NCI-H2227 treated with DMSO at 0.1 percent for 48 hours (cell line): ENCODE measurements at places on chromosomes 12 and 14.

DNA sequence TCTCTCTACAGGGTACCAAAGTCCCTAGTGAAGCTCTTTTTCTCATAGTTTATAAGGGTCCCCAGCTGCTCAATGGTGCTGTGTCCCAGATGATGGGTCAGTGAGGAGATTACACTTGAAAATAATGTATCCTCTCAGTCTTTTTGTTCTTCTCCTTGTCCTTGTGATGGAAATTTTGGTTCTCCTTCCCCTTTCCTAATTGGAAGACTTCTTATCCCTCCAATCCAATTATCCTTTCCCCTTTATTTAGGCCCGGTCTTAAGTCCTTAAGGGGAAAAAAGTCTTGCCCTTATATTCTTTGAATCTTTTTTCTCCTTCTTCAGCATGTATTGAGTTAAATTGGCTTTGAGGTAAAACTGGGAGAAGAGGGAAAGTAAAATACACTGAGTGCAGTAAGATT lies 126.1 kb upstream of the PTPRQ start:
- no peak for DNase-seq

GRCh38 chr12:66717036-66717673 lies 38.3 kb upstream of the GRIP1 start:
- DNase-seq = no peak

DNA sequence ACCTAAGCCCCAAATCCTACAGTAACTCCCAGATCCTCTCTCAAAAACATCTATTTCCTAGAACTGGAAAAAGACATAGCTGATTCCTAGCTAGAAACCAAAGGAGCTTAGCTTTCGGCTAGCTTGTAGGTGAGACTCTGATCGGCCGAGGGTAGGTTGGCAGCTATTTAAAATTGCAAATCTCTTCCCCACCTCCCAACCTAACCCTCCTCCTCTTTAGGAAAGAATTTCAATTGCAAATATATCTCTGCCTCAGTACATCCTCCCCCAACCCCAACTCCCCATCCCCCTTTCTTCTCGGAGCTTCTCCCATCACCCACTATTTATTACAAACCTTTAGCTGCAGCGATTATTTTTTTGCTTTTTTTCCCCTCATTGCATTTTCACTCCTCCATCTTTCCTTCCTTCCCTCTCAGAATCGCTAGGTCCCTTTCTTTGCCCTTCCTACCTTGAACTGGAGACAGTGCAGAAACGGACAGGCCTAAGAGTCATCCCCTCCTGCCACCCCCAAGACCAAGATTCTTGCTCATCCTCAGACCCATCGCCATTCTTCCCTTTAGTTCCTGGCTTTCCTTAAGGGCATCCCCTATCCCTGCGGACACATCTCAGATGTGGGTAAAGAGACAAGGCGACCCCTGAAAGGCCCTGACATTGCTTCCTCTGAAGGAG lies 13.4 kb downstream of the ZFHX2 start:
- DNase-seq = no peak

GRCh38 chr12:88946372-88946997 lies 366.2 kb upstream of the KITLG start:
- peak; percentile 49 for DNase-seq

DNA sequence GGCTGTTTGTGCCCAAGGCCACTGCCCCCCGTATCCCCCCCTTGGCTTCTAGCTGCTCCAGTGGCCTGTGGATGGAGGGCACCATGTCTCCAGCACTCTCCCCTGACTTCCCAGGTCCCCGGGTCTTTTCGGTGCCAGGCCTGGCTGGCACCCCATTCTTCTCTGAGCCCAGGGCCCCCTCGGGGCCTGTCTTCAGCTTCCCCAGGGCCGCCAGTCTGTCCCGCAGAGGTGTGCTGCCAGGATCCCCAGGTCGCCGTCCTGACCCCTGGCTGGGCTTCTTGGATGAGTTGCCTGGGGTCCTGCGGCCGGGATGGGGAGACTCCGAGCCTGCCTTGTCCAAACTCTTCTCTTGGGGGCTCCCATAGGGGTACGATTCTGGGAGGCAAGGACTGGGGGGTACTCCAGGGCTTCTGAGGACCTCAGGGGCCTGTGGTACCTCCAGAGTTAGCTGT lies 32.5 kb downstream of the NCKAP5L start:
- DNase-seq = no peak

GRCh38 chr14:49886523-49886922 lies 6.4 kb upstream of the ARF6 start:
- no peak for DNase-seq

- DNase-seq = peak; percentile 64
These were observed 95.9 kb upstream of the PPP2R5C start for GRCh38 chr14:101665478-101666078.

- DNase-seq = no peak
These were observed 29.8 kb downstream of the SPTB start for GRCh38 chr14:64849940-64850339.

- no peak for DNase-seq
These were observed 8.1 kb downstream of the SPATS2 start for GRCh38 chr12:49375406-49375805.

- DNase-seq = peak; percentile 21
These were observed 281.5 kb downstream of the ZFP36L1 start for GRCh38 chr14:68511129-68512047.

- no peak for DNase-seq
These were observed 13.7 kb downstream of the AK7 start for GRCh38 chr14:96405677-96406076.

GRCh38 chr14:105126981-105127329 lies 41.6 kb downstream of the JAG2 start:
- DNase-seq = peak; percentile 19

DNA sequence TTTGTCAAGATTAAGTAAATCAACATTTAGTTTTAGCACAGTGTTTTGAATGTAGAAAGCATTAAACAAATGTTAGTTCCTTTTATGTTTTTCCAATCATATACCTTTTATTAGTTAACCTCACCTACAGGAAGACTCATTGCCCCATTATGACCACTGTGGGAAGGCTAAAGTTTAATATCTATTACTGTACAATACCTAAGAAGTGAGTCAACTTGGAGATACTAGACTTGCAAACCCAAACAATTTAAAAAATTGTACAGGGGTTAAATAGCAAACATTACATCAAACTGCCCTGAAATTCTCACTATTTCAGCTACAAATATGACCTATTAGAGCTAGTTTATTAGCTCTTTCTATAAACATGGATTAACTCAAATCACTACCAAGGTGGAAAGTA lies 8.6 kb upstream of the G2E3 start:
- no peak for DNase-seq

DNA sequence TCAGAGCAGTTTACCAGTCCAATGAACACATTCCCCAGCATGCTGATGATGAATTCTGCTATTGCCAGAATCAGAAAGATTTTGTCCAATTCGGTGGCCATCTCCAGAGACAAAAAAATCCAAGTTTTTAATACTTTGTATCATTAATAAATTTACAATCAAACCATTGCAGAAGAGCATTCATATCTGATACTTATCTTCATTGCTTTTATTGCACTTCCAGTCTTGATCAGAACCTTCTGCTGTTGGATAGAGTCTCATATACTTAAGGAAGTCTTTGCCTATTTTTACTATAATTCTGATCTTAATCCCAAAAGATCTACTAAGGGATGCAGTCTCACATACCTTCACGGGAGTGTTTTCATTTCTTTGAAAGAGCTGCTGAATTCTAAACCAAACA lies at the start of gene TAS2R42:
Gene TAS2R42 (minus strand): TSS at position 101 of the 400 bp plus-strand sequence. CDS start 0 bp downstream, at position 101.
- no peak for DNase-seq

GRCh38 chr12:91406920-91407341 lies 224.3 kb upstream of the DCN start:
- DNase-seq = no peak

DNA sequence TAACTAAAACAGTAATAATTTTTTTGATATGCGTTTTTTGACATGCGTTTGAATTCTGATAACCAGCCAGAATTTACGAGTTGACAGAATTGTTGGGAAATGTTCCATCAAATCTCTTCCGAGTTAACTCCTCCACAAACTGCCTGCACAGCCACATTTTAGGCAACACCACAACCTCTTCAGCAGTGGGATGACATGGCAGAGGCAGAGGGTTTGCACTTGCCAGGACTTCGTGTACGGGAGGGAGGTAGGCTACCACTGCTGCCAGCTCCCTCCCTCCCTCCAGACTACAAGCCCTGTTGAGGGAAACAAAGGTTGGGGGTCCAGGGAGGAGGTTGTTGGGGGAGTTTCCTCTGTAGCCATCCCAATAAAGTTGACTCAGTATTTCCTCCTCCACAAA lies 14.5 kb upstream of the ACTR6 start:
- no peak for DNase-seq

DNA sequence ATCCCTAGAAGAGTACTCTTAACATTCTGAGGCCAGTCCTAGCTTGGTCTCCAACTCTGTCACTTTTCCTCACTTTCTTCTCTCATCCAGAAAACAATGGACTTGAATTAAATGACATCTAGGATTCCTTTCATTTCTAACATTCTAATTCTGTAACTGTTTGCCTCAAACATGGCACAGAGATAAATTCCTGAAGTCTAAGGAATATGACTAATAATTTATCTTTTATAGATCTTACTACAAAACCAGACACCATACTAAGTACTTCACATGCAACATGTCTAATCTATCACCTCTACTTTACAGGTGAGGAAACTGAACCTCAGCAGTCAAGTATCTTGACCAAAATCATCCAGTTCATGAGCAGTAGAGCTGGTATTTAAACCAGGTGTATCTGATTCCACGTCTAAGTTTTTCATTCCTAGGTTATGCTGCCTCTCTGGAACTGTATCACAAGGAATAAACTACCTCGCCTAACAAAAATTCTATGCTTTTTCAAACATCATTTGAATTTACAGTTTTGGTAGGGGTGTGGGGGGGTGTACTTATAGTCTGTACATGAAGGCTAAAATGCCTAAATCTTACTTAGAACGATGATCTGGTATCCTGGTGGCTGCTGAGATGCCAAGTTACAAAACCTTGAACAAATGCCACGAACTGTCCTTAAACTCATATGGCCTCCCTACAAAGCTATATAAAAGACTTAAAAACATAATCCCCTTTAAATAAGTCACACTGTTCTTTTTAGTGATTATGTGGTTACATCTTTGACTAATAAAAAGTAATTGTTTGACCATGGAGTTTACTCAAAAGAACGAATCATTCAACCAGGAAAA lies 41.6 kb downstream of the ATXN2 start:
- no peak for DNase-seq

- DNase-seq = no peak
These were observed 12.6 kb downstream of the DLK1 start for GRCh38 chr14:100739306-100739705.

- DNase-seq = no peak
These were observed 116.5 kb downstream of the KIF26A start for GRCh38 chr14:104254735-104255400.

- DNase-seq = no peak
These were observed 455.3 kb upstream of the ATP2B1 start for GRCh38 chr12:90163975-90164374.

GRCh38 chr12:55060470-55060869 lies 40.7 kb downstream of the NEUROD4 start:
- DNase-seq = no peak

- no peak for DNase-seq
These were observed 122.5 kb downstream of the PHLDA1 start for GRCh38 chr12:75908961-75909605.

GRCh38 chr12:104784592-104784991 lies 173.5 kb downstream of the SLC41A2 start:
- no peak for DNase-seq

DNA sequence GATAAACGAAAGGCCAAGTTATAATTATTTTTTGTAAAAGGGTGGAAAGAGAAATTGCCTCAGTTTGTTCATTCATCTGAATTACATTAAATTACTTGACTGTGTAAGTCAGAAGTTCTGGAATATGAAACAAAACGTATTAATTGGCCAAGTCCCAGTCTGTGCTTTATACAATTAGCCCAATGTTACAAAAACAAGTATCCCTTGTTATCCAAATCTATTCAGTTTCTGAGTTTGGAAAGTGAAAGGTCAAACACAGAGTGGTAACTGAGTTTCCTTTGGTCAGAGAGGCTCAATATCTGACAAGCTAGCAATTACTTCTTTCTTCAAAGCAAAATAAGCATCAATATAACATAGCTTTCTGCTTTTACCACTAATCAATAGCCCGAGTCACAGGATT lies 62.6 kb downstream of the SPPL3 start:
- DNase-seq = no peak

- DNase-seq = no peak
These were observed 342.4 kb upstream of the FLRT2 start for GRCh38 chr14:85187521-85187920.

DNA sequence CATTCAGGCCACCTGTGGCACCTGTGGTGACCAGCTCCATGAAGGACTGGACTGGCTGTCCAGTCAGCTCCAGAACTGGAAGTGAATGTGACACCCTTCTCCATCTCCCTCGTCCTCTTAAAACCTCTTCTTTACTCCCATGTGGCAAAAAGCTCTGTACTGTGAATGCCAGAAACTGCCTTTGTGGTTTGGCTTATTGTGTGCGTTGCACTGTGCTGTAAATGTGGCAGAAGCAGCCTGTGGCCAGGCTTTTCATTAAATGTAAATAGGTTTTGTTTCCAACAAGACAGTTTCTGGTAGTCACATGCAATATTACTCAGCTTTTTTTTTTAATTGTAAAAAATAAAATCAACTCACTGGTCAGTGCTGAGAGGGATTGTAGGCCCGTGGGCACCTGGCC lies 453.7 kb downstream of the ATP23 start:
- no peak for DNase-seq

GRCh38 chr14:54565785-54566409 lies 1.0 kb upstream of the SAMD4A start:
- peak; percentile 46 for DNase-seq

DNA sequence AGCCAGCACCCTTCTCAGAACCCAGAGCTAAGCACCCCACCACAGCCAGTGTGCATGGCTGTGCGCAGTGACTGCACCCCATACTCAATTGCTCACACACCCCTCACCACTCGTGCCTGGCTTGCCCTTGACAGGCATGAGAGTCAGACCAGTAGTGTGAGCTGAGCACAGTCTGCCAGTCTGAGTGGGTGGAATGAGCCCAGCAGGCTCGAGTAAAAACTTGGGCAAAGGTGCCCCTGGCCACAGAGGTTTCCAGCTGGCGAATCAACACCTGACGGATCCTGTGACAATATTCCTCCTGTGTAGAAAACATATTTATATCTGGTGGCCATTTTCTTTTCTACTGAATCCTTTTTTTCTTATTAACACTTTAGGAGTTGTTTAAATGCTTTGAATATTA lies 202.5 kb downstream of the TMEM117 start:
- DNase-seq = no peak

DNA sequence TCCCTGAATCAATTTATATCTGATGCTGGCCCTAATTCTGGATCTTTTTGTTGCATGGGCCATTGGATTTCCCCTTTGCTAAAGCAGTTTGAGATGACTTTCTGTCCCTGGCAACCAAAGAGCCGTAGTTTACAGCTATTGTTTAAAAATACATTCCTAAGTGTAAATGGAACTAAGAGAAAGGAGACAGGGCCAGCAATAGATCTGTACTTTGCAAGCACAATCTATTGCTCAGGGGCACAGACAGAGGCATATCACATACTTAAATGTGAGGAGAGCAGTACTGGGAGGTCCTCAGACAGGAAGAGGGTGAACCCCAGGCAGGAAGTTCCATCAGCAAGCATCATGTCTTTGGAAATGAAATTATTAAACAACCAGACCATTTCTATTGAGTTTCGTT lies 126.6 kb downstream of the ZFP36L1 start:
- no peak for DNase-seq
